ENCODE measurements at places on chromosomes 1 and 21. TPM values are rescaled to one million over a fixed set of nuclear protein-coding genes. Genes with fewer than 3 reads are reported as not detected.
A peak's percentile ranks its signal among the peaks of the same experiment; 100 is the strongest.

DNA sequence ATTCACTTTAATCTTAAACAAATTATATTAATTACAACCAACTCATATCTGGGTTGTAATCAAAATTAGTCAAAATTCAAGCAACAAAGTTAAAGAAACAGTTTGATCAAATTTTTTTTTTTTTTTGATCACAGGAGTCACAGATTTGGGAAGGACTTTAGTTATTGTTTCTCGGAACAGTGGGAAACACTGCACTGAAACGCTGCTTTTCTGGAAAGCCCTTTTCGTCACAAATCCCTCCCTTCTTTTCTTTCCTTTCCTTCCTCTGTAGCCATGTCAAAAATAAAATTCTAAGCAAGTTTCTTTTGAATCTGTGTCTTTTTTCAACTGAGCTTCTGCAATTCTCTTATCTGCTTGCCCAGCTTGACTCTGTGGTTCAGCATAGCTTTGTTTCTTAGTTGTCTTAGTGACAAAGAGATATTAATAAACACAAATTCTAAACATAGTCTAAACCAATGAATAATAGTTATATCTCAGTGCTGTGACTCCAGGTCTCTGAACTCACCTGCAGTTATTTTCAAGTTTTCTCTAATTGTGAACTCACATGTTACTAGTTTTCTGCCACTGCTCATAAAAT, 53.8 kb downstream of the PTGS2 start:
- DNase-seq = no peak

CCDC185 gene
- total RNA-seq = 29.8 TPM

HHIPL2 gene
- total RNA-seq = 6.0 TPM

FCRLB gene
- total RNA-seq = 0.63 TPM

DNA sequence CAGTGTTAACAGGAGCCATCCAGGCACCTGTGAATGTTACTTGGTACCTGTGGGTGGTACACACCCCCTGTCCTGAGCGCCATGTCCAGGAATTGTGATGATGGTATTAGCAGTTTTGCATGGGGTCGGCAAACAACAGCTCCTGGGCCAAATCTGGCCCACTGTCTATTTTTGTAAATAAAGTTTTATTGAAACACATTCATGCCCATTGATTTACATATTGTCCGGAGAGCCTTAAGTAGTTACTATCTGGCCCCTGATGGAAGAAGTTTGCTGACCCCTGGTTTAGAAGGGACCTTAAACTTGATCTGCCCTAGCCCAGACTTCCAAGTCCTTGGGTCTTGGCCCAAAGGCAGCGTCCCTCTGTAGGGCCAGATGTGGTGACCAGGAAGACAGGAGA, 58.3 kb downstream of the SPSB1 start:
- DNase-seq = no peak

DNA sequence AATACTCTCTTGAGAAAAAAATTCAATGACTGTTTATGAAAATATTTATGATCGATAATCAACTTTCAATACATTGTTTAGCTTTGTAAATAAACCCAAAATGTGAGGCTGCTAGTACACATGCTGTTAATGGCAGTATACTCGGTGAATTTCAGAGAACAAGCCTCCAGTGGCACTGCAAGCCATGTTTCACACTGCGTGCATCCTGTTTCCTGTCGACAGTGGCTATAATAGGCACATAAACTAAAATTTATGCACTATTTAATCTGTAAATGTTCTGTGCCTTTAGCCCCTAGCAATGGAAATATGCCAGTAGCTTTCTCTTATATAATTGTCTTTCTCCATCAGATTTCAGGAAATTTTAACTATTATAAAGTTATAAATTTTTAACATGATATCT, 26.3 kb upstream of the RGS18 start:
- DNase-seq = no peak

CYP4A11 gene
- total RNA-seq = 0.16 TPM

DNA sequence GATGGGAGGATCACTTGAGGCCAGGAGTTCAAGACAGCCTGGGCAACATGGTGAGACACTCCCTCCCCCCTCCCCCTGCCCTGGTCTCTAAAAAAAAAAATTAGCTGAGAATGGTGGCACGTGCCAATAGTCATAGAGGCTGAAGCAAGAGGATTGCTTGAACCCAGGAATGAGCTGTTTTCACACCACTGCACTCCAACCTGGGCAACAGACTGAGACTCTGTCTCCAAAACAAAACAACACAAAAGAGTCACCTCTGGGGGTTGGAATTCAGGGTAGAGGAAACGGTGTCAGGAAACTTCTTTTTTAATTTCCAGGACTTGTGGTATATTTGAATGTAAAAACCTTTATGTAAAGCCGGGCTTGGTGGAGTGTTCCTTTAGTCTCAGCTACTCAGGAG, 43.2 kb downstream of the RHOU start:
- no peak for DNase-seq

DNA sequence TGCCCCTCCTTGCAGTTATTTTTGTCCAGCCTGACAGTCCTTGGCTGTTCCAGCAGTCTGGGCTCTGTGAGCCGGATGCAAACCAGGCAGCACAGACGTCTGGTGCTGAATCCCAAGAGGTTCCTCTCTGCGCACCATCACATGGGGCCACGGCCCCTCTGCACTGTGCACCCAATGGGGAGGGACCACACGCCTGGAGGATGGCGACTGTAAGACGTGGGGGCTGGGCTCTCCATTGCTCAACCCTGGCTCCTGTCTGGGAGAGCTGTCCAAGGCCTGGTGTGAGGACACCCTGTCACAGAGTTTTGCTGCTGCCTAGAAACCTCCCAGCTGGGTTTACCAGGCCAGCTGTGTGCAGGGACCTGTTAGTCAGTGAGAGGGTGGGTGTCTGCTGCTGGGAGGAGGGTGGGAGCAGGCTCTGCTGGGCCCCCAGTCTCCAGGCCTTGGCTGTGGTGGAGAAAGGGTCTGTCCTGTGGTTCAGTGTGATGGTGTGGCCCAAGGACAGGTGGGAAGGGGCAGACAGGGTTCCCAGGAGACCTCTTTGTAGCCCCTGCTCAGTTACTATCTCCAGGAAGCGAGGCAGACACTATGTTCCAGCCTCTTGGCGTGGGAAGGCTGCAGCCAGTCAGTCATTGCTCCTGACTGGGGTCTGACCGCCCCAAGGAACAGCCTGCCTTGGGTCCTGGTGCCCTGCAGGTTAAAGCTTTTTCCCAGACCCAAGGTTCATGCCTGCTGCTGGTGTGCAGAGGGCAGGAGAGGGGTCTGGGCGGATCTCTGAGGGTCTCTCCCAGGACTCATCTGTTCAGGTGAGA, 13.8 kb downstream of the HEYL start:
- DNase-seq = peak; percentile 91

DNA sequence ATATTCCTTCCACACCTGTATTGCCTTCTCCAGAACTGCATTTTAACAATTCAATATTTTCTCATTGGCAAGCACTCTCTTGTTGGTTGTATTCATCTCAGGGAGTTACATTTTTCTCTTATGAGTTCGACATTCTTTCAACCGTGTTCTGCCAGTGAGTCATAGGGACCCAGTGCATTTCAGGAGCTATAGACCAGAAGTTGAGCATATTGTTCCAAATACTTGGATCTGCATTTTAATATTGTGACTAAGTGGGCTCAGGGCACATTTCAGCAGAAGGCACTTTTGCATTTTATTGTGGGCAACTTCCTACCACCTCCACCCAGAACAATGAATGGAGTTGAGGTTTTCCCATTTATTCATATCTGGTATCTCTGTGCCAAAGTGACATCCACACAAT, 132.8 kb downstream of the TNFSF18 start:
- DNase-seq = no peak

DNA sequence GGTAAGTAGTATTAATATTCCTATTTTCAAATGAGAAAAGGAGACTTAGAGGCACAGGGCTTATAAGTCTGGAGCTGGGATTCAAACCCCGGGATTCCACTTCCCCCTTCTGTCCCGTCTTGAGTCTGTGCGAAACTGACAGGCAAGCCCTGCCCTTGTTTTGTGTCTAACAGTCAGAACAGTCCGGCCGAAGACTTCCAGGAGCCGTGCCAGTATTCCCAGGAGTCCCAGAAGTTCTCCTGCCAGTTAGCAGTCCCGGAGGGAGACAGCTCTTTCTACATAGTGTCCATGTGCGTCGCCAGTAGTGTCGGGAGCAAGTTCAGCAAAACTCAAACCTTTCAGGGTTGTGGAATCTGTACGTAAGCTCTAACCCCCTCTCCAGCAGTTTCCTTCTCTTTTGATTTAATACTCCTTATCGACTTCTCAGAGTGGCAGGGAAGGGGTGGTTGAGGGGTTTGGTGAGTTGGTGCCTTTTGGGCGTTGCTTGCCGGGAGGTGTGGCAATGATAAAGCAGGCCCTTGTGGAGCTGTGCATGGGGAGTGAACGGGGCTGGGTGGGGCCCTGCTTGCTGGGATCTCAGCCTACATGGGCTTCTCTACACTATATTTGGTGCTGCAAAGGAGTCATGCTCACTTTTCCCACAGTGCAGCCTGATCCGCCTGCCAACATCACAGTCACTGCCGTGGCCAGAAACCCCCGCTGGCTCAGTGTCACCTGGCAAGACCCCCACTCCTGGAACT, 29.4 kb downstream of the IL6R start:
- peak; percentile 86 for DNase-seq

DNA sequence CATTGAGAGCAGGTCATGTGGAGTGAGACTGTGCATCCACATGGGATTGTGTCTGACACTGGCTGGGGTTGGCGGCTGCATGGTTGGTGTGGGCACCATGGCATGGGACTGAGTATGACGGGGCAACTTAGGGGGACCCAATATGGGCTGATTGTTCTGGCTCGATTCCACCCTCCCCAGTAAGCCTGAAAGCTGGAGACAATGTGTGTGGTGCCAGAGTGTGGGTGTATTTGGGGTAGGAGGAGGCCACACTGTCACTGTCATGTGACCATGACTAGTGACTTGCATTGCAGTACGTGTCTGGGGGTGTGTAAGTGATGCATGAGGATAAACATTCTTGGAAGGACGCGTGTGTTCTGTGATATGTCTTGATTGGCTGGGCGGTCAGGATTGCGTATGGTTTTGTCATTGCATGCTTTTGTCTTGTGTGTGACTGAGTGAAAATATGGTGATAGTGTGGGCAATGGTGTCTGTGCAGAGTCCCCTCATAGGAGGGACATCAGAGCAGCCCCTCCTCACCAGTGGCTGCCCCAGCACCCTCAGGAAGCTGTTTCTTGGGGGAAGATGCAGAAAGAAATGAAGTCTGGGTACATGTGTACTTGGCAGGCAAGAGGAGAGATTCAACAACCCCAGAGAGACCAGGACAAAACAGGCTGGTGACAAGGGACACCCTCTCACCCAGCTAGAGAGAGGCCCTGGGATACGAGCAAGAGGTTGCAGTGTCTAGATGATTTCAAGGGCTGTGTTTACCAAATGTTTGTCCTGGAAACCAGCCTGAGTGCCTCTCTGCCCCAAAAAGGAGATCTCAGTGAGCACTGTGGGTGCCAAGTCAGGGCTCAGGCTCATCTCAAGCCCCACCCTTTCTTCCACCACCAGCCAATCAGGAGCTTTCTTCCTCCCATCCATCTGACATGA, 36.3 kb downstream of the SDC3 start:
- no peak for DNase-seq

DNA sequence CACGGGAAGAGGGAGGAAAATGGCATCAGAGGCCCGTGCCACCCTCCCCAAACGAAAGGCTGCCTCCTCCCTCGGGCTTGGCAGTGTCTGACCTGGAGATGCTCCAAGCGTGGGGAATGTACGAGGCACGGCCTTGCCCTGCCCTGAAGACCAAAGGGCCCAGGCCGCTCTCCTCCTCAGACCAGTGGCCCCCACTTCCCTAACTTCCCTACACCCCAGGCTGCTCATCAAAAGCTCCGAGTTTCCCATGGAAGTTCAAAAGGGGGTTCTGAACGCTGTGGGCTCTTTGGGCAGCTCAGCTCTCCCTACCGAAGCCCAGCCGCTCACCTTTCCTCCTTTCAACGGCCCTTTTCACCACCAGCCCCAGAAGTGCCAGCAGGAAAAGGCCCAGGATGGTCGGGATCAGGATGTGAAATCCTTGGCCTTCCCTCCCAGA, 11.8 kb downstream of the FCMR start:
- peak; percentile 29 for DNase-seq

DNA sequence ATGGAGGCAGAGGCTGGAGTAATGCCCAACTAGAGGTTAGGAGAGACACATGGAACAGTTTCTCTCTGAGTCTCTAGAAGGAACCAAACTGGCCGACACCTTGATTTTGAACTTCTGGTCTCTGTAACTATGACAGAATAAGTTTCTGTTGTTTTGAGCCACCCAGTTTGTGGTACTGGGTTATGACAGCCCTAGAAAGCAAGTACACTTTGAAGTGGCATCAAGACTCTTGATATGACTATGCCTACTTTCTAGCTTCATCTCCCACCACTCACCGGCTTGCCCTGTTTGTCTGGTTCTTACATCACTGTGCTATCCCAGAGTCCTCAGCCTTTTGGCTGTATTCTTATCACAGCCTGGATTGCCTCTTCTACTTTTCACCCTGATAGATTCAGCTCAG, 230.3 kb upstream of the USP24 start:
- no peak for DNase-seq

FCGR3A gene
- total RNA-seq = 5.5 TPM

DNA sequence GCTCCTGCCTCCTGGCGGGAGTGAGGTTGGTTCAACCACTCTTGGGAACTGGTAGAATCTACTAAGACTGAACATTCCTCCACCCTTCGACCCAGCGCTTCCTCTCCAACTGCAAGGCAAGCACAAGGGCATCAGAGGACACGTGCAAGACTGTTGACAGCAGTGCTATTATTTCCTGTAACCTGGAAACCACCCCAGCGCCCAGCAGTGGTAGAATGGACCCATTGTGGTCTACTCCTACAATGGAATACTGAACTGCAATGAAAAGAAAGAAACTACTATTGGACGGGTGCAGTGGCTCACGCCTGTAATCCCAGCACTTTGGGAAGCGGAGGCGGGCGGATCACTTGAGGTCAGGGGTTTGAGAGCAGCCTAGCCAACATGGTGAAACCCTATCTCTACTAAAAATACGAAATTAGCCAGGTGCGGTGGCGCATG, 33.0 kb upstream of the TARDBP start:
- DNase-seq = no peak

CNN3 gene
- 61.4 TPM for total RNA-seq

DNA sequence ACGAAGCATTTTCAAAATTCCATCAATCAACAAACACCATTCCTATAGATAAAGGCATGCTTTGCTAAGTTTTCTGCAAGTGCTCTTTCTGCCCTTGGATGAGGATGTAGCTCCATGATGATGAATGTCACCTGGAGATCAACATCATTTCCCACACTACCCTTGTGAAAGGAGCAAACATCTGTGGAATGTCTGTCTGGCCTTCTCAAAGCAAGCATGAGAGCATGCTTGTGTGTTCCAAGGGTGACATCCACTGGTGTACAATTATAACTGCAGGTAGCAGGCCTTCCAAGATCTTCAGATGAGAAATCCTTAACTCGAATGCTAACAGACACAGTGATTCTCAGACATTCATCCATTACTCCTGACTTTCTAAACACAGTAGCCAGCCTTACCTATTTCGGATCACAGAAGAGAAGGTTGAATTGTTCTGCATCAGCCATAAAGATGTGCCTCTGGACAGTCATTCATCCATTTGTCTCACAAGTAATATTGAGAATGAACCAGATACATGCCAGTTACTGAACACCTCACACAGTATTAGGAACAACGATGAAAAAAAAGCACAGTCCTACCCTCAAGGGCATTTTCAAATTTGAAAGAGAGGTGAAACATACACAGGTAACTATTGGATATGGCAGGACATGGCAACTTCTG, 162.4 kb downstream of the TPR start:
- DNase-seq = peak; percentile 55

Measured in testis (tissue), 5 donors.